ENCODE measurements at places on chromosomes 7 and 10. TPM values are rescaled to one million over a fixed set of nuclear protein-coding genes. Genes with fewer than 3 reads are reported as not detected.

The NPY4R gene
- not detected for total RNA-seq

The SGCE gene
- total RNA-seq, result 266 TPM

The CYP26C1 gene
- total RNA-seq, result not detected

The GNAT3 gene
- 4.0 TPM for total RNA-seq

The STOX1 gene
- total RNA-seq, result 5.0 TPM

The NEUROD6 gene
- 0.21 TPM for total RNA-seq

The GIMAP6 gene
- 20.9 TPM for total RNA-seq

The KLF6 gene
- 93.0 TPM for total RNA-seq

The RAB18 gene
- total RNA-seq, result 77.0 TPM

The SPDYE11 gene
- not detected for total RNA-seq

The KNDC1 gene
- total RNA-seq, result 1.7 TPM

The CH25H gene
- total RNA-seq, result 0.21 TPM

The GPR85 gene
- 1.2 TPM for total RNA-seq

The GIMAP1 gene
- 3.2 TPM for total RNA-seq

The PPP1R17 gene
- not detected for total RNA-seq

The GRID2IP gene
- total RNA-seq, result 0.31 TPM

The DNAH11 gene
- 1.8 TPM for total RNA-seq

The AS3MT gene
- total RNA-seq, result 8.7 TPM

The SPACDR gene
- total RNA-seq, result not detected
